Mesenteric fat pad (tissue), 1 donor: ENCODE measurements at places on chromosomes 3 and 15. TPM values are rescaled to one million over a fixed set of nuclear protein-coding genes. Genes with fewer than 3 reads are reported as not detected.

DNA sequence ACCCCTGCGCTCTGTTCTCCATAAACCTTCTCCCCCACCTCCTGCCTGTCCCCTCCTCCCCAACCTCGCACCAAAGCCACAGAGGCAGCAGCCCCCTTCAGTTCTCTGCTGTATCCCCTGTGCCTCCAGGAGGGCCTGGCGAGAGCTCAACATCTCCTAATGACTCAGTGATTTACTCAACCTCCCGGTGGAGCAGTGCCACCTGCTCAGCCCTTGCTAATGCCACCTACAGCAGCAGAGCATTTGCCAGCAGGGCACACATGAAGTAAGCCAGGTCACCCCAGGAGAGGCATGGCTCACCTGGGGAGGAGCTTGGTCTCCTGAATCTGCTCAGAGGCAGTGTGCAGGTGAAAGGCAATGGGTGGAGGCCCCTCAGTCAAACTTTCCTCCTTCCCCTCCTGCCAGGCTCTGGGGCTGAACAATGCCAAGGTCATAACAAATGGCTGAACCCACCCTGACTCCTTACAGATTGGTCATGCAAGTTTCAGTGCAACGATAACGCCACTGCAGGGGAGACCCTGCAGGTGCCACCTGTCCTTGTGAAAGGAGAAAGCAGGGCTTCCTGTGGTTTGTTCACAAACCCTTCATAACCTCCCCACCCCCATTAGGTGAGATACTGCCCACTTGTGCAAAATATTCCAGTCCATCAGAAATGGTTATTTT, 19.8 kb downstream of the TRPM1 start:
- no peak for DNase-seq

DNA sequence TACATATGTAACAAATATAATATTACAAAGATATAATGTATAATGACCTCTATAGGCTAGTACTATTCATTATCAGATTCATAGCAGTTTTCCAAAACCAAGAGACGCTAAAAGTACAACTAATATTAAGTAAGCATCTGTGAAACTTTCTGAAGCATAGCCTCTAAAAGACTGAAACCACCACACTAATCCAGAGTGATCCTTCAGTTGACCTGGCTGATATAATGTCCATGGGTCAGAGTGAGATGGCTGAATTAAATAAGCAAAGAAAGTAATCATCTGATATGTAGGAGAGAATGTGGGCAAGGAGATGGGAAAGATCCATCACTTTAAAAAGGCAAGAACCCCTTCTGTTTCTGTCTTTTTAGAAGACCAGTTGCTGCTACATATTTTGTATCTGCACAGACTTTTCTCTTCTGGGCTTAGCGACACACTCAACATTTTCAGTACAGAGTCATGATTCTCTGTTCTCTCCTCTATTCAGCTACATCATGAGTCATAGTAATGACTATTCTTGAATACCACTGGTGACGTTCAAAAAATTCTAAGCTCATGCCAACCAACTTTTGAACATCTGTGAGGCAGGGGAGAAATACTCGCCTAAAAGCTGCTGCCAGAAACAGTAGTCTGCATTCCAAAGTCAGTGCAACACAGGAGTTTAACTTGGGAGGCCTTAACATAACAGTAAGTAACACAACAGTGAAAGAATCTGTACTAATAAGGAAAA, 149.6 kb downstream of the MAGI1 start:
- DNase-seq, result no peak

DNA sequence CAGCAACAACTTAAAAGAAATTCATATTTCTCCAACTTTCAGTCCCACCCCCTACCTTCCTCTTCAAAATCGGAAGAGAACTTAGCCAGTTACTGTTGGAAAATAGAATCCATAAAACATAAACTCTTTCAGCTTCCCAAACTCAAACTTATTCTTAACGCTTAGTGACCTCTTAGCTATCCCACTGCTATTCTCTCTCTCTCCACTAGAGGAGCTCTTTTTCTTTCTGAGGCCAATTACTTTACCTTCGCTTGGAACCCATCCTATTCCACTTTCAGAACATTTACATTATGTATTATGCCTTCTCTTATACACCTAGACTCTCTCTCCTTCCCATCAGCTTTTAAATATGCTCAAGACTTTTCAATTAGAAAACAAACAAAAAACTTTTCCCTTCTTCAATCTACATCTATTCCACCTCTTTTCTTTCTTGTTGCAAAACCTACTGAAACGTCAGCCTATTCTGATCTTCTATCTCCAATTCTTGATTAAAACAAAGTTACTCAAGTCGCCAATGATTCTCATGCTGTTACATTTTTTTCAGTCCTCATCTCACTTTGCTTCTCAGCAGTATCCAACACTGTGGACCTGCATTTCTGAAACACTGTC, 13.4 kb upstream of the GHSR start:
- DNase-seq, result no peak

DNA sequence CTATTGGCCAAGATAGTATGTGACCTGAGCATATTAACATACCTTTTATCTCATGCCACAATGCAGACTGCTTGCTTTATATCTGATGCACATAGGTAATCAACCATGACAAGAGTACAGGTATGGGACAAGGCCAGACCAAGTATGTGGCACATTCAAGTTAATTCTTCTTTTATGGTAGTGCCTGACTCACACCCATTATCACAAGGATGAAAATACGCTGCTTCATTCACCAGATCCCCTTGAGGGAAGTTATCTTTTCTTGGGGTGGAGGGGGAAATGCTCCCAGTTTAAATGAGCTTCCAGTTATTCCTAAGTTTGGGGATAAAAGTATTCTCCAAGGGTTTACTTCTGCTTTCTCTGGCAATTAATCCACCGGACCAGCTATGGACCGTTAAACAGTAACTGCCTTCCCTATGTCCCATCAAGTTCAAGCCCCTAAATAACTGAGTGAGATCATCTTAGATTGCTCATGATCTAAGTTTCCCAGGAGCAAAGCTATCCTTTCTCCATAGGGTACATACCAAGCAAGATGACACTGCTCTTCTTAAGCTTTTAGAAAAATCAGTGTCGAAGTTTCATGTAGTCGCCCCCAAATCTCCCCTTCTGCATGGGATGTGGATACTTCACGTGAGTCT, 1.9 kb downstream of the COL8A1 start:
- DNase-seq, result no peak

- DNase-seq, result no peak
These were observed 114.0 kb downstream of the CYP19A1 start for GRCh38 chr15:51224428-51224827.

DNA sequence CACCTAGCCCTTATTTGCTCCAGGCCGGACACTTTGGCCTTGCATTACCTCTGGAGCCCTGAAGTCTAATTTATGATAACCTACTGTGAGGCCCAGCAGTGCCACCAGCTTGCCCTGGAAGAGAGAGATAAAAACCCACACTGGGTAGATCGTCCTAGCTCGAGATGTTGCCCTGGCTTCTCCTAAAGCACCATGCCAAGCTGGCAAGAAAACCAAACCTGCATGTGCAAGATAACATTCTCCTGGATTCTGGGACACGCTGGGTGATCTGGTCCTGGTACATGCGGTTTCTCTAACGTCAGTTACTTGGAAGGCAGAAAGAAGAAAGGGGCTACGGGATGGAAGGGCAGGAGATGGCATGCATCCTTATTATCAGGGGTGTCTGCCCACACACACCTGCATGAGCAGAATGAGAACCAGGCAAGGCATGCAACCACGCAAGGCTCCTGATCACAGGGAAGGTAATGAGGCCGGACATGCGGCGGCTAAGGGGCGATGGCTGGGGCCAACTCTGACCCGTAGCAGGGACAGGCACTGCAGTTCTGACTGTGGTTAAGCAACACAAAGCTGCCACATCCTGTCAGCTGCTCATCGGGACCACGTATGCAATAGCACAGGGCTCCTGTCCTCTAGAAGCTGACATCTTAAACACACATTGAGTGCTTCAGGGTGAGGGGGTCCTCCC, 73.0 kb downstream of the OXNAD1 start:
- DNase-seq, result no peak

GOLGA6L7 gene
- total RNA-seq, result not detected

APOD gene
- 362 TPM for total RNA-seq

TM4SF18 gene
- total RNA-seq, result 12.3 TPM

CLDN18 gene
- not detected for total RNA-seq
